ENCODE measurements at places on chromosomes 1 and 21. TPM values are rescaled to one million over a fixed set of nuclear protein-coding genes. Genes with fewer than 3 reads are reported as not detected.

- no peak for DNase-seq
Measured at GRCh38 chr1:86648255-86648654, 56.1 kb upstream of the SH3GLB1 start.

DNA sequence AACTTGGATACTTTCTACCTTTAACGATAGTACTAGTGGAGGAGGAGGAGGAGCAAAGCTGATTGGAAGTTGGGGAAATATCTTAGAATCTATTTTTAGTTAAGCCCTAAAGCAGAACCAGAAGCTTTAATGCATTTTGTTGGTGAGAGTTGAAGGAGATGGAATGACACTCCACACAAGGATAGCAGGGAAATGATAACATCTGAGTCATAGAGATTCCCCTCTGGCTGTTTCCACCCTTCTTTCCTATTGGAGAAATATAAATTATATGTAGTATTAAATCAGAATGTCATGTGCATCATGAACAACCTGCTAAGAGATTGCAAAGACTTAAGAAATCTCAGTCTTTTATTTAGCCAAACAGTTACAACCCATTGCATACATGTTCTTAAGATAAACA, 1357.7 kb downstream of the NCAM2 start:
- no peak for DNase-seq

DNA sequence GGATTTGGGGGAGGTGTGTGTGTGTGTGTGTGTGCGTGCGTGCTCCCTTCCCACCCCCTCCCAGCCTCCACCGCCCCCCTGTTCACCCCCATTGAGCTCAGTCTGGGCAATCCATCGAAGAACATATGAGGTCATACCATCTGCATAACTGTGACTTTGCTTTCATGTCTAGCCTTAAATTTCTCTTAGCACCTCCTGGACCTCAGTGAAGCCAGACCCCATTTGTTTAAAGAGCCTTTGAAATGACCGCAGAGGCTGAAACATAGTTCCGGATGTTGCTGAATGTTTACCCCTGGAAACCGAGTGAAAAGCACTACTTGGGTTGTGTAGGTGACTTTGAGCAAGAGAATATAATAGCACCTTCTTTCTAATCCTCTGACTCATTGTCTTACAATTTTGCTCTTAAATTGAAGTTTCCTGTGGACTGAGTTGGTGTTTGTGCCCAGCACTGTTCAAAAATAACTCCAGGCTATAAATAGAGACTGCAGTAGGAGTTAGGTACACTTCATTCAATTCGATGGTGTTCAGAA, 75.4 kb downstream of the UBE4B start:
- peak; percentile 17 for DNase-seq

- no peak for DNase-seq
Measured at GRCh38 chr1:165501970-165502348, 41.8 kb upstream of the LRRC52 start.

DNA sequence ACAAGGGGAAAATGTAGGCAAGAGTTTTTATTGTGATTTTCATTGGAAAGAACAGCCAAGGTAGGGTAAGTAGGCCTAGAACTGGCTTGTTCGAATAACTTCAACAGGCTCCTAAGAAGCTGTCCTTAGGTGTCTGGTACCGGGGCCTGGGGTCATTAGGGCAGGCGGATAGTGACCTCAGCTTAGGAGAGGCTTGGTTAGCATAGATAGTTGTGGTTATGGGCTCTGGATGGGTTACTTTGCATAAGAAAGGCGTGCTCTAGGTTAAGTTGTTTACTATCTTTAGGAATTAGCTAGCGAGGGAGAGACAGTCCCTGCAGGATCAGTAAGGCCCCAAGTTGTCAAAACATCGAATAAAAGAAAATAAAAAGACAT, 20.7 kb upstream of the HPCAL4 start:
- DNase-seq, result no peak

- DNase-seq, result no peak
Measured at GRCh38 chr1:59593798-59594790, 220.7 kb upstream of the HOOK1 start.

DNA sequence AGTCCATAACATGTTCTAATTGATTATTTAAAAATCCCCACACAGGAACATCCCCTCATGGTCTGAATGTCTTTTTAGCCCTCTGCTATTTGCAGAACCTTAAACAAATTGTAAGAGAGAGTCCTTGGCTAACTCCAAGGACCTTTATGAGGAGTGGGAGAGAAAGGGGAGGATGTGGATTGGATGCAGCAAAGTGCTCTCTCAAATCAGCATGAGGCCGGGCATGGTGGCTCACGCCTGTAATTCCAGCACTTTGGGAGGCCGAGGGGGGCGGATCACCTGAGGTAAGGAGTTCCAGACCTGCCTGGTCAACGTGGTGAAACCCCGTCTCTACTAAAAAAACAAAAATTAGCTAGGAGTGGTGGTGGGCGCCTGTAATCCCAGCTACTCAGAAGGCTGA, 154.8 kb downstream of the TGFB2 start:
- DNase-seq, result no peak

- DNase-seq, result no peak
Measured at GRCh38 chr1:61956016-61956645, 213.9 kb downstream of the PATJ start.

GRCh38 chr21:32070676-32071330, 198.0 kb downstream of the HUNK start:
- DNase-seq, result no peak

Gene UAP1
- 45.7 TPM for total RNA-seq

DNA sequence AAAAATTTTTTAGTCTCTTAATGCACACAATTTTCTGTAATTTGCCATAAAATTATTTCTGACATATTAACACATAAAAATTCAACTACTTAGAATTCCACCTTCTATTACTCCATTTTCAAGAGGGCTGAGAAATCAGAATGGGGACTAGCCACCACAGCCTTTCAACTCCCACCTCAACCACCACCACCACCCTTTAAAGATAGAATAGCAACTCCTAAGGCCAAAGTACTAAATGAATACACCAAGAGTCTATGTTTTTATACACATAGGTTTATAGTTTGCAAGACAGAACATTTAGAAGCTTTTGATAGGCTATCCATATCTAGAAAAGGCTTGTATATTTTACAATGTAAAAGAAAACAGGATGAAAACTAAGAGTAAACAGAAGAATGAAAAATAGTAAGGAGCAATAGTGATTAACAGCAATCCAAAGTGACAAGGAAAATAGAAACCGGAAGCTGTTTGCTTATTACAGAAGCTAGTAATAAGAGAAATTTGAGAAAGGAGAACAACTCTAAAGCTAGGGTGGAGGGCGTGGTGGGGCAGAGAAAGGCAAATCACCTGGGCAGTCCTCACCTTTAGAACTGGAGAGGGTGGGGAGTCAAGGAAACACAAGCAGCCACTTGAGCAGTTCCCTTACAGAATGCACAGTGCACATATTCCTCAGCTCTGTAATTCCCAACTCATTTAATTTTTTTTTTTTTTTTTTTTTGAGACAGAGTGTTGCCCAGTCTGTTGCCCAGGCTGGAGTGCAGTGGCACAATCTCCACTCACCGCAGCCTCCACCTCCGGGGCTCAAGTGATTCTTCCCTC, 27.7 kb downstream of the EPS15 start:
- no peak for DNase-seq

- no peak for DNase-seq
Measured at GRCh38 chr1:199735660-199736059, 291.9 kb upstream of the NR5A2 start.

Gene KRTAP19-3
- not detected for total RNA-seq

Gene DMRTA2
- 5.8 TPM for total RNA-seq

Gene VAV3
- 2.8 TPM for total RNA-seq

Gene AMY1B
- not detected for total RNA-seq

Gene RGS13
- not detected for total RNA-seq

DNA sequence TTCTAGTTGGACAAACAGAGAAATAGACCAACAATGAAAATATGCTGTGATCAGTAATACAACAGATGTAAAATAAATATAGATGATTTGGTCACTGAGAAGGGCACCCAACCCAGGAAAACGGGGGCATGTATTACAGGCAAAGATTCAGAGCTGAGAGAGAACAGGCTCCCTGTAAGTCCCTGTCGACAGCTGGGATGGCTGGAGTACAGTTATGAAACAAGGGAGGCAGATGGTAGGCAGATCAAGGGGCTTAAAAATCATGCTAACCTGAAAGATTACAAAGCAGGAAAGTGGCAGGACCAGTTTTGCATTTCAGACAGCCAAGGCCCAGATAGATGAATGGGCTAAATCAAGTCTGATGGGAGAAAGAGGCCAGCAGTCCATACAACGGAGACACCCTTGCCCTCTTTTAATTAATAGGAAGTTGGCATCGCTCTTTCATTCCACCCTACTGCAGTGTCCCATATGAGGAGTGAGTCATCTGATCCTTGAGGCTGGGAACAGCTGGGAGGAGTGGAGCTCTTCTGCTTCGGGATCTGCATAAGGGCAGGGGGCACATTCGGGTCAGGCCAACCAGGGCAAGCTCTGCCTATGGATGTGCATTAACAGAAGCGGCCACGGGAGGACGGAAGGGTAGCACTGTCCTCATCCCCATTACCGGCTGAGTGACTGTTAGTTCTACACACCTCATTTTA, 171.1 kb downstream of the DAB1 start:
- DNase-seq, result no peak

DNA sequence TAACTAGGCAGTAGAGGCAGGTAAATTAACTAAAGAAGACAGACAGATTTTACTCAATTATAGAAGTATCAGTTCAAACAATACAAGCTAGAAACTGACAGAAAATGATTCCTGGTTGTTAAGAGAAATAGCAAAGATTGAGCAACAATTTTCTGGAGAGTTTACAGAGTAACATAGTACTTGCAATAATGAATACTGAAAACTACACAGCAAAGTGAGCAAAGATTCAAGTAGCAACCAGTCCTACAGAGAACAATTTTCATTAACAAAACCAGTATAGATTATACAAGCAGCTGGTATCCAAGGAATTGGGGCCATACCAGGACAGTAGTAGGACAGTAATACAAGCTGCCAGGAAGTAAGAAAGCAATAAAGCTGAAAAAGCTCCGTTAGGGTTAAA, 37.6 kb downstream of the EYA3 start:
- DNase-seq, result no peak

Gene ZSWIM5
- total RNA-seq, result 22.6 TPM

DNA sequence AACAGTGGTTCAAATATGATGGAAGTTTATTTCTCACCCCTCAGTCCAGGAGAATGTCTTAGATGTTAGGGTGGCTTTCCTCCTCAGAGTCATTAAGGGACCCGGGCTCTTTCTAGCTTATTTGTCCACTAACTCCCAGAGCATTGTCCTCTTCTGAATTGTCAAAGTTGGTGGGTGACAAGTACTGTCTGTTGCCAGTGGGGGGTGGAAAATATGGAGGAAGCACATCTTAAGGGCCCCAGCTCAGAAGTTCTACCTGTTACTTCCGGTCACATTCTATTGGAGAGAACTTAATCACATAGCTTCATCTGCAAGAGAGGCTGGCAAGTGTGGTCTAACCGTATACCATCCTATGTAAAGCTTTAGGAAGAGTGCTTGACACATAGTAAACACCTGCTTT, 7.1 kb downstream of the CLIC4 start:
- no peak for DNase-seq

DNA sequence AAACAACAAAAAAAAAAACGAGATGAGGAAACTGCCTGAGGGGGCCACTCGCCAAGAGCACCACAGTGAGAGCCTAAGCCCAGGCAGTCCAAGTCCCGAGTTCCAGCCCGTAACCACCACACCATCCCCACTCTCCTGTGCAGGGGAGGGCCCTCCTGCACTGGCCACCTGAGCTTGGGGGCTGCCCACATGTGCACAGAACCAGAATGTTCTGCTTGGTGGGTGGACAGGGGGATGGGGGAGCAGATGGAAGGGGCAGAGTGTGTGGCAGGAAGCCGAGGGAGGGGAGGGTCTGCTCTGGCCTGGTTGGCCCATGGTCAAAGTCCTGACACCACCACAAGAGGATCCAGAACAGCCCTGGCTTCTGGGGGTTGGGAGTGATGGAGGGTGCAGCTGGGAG, 17.6 kb downstream of the ADPRS start:
- no peak for DNase-seq

Gene KRTAP13-1
- not detected for total RNA-seq

Gene SPRR1B
- total RNA-seq, result not detected

DNA sequence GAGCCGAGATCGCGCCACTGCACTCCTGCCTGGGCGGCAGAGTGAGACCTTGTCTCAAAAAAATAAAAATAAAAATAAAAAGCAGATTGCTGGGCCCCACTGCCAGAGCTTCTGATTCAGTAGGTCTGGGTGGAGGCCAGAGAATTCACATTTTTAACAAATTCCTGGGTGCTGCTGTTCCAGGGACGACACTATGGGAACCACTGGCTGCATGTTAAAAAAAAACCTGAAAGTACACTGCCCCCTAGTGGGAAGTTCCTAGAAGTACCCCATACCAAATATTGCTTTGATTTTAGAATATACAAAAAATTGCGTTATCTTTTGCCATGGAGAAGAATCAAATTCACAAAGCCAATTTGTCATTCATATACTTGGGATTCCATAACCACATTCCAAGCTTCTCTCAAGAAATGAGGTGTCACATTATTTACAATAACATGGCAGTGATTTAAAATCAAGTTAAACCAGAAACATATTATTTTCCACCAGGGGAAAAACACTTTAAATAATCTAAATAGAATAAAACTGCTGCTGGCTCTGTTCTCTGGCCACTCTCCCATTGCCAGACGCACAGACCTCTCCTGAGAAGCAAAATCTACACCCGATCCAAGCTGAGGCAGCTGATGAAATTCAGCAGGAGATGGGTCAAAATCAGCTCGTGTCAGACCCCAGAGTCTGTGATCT, 27.4 kb downstream of the SYF2 start:
- no peak for DNase-seq

DNA sequence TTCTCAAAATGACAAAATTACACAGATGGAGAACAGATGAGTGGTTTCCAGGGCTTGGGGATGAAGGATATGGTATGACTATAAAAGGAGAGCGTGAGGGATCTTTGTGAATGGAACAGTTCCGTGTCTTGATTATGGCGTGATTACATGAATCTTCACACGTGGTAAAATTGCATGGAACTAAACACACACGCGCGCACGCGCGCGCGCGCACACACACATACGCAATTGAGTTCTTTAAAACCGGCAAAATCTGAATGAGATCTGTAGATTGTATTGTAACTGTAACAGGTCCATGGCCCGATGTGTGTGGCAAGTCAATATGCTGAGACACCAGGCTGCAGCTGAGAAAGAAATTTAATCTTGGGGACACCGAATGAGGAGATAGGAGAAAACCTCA, 11.1 kb upstream of the LRRN2 start:
- no peak for DNase-seq

- DNase-seq, result peak; percentile 41
Measured at GRCh38 chr1:54287176-54287650, 87.2 kb downstream of the MRPL37 start.
